ENCODE measurements at places on chromosomes 6 and 20.

DNA sequence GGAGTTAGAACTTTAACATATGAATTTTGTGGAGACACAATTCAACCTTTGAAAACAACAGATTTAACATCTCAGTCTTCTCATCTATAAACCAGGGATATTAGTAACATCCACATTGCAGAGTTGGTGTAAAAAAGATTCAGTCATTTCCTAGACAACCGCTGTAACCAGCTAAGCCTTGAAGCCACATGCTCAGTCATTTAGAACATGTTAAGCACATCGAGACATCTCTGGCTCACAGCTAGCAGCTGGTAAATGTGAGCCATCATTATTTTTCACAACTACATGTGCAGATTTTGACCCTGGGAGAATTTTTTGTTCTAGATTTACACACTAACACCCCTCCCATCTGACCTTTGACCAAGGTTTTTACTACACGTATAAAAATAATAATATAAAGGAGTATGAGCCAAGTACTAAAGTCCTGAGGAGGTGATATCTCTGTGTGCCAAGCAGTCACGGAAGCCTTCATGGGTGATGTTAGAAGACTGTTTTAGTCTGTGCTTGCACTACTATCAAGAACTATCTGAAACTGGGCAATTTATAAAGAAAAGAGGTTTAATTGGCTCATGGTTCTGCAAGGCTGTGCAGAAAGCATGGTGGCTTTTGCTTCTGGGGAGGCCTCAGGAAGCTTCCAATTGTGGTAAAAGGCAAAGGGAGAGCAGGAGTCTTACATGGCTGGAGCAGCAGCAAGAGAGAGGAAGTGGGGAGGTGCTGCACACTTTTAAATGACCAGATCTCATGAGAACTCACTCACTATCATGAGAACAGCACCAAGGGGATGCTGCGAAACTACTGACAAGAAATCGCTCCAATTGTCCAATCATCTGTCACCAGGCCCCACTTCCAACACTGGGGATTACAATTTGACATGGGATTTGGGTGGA lies 48.7 kb upstream of the IL20RA start:
- DNase-seq = no peak

- DNase-seq = no peak
These were observed 1.6 kb downstream of the FOXP4 start for GRCh38 chr6:41547799-41548097.

- no peak for DNase-seq
These were observed 186.1 kb upstream of the SUPT3H start for GRCh38 chr6:45563844-45564243.

DNA sequence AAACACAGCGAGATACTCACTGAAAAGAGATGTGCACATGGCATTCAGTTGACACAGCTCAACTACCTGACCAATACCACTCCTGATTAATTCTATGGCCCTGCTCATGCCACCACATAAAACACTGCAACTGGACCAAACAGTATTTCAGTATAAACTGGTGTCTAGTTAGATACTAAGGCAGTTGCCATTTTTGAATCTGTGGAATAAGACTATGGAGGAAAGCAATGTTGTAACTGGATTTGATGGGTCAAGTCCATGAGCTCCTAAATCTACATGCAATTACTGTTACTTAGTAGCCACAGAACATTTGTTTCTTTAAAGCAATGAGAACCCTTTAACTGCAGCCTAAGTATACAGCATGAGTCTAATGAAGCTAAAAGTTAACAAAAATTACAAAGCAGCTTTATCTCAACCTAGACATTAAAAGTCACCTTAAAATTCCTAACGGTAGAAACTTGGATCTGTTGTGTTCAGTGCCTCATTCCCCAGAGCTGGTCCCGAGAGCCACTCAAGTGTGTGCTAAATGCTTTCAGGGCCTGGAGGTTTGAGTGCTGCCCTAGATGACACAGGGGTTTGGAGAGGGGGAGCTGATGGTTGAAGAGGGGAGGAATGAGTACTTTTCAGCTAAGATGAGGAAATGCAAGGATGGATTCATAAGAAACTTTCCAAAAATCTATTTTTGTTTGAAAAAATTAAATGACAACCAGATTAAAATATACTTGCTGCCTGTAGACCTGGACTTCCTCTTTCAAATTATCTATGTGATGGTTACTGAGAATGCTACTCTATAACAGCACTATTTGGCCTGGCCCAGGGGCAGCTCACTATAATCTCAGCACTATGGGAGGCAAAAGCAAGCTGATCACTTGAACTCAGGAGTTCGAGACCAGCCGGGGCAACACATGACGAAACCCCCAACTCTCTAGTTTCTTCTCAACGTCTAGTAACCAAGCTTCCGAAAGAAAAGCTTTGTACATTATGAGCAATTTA lies 15.6 kb downstream of the SNX5 start:
- no peak for DNase-seq

GRCh38 chr6:85017352-85017751 lies 253.0 kb upstream of the TBX18 start:
- DNase-seq = no peak

DNA sequence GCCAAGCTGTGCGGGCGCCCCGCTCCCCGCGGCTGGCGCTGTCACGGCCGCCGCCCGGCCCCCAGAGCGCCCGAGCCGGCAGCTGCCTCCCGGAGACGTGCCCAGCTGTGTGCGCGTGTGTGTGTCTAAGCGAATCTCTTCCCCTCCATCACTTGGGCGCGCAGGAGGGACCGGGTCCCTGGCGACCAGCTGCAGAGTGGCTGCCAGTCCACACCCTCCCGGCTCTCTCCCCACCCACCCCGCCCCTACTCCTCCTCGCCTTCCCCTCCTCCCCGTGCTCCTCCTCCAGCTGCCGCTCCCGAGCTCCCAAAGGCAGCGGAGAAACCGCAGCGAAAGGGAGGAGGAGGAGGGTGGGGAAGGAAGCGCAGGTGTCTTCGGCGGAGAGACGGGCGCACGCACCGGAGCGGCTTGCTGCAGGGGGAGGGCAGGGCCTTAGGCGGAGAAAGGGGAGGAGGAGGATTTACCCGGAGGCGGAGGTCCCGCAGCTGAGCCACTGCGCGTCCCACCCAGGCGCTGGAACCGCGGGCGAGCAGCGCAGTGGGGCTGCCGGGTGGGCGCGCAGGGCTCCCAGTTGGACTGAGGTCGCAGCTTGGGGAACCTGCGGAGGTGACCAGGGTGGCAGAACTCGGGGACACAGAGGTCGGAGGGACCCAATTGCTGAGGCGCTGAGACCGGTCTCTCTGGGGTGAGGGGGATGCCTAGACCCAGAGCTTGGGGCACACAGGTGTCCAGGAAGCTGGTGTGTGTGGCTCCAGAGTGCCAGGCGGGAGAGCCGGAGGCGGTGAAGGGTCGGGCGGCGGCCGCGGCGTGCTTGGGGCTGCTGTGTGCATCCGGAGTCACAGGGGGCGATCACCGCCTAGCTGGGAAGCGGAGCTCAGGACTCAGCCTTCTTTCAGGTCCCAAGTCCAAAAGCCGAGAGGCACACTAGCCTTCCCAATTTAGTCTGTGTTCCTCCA lies at the start of gene HS3ST5:
Gene HS3ST5 (minus strand): TSS at position 198 of the 956 bp plus-strand sequence. CDS start 280,178 bp downstream, outside the sequence.
- DNase-seq = no peak

Measured in activated CD4-positive, CD25-positive, alpha-beta regulatory T cell (primary cell).